ENCODE measurements at places on chromosomes 3 and 15. TPM values are rescaled to one million over a fixed set of nuclear protein-coding genes. Genes with fewer than 3 reads are reported as not detected.

DNA sequence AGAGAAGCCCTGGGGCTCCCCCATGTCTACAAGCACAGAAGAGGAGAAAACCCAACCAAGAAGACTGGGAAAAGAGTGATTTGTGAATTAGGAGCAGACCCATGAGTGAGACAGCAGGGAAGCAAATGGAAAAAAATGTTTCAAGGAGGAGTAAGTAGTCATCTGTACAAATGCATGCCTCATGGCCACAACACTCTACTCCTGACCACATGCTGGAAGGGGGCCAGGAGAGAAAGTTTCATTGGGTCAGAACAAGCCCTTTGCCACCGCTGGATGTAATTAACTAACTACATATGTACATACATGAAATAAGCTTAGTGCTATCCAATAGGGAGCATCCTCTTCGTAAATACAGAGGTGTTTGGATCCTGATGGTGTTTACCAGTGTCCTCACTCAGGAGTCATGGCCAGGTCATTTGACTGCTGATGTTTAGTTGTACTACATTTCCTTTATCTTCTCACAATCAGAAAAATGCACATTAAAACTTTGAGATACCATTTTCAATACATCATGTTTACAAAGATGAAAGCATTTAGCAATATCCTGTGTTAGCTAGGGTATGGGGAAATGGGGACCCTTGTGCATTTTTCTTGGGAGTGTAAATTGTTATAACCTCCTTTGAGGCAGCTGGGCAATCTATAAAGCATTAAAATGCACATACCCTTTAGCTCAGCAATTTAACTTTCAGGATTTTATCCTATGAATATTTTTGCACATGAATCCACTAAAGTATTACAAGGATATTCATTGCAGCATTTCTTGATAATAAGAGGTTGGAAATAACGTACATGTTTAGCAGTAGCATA is 27.1 kb downstream of the CLRN1 start:
- H3K4me3 ChIP-seq: no peak overlapping the region
- peak; percentile 53 for DNase-seq
- H3K36me3 ChIP-seq: no peaks in the 10 kb centered on the region
- H3K27ac ChIP-seq: no peak overlapping the region
- no peaks in the 10 kb centered on the region for H3K27me3 ChIP-seq

GRCh38 chr3:131397889-131398288 is 16.3 kb downstream of the NUDT16 start:
- DNase-seq: no peak
- H3K36me3 ChIP-seq: no peaks in the 10 kb centered on the region
- no peak overlapping the region for H3K4me3 ChIP-seq
- H3K27ac ChIP-seq: no peak overlapping the region

Gene CHRD
- total RNA-seq: 1.1 TPM

Gene SCG5
- total RNA-seq: 43.1 TPM
